ENCODE measurements at places on chromosomes 4 and X.

DNA sequence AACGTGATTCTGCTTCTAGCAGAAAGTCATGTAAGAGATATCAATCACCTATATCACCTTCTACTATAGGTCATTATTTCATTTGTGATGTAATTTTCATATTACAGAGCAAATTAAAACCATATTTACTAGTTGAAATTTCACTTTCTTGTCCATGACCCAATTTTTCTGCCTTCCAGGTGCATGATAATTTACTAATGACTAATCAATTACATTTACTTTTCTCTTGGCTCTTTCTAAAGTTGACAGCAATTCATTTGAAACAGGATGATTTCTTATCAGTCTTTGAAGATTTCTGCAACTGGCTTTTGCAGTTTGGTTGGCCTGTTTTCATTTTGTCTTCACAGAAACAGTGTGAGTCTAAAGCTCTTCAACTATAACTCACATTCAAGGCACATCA is 81.4 kb downstream of the ZAR1 start:
- DNase-seq: no peak

DNA sequence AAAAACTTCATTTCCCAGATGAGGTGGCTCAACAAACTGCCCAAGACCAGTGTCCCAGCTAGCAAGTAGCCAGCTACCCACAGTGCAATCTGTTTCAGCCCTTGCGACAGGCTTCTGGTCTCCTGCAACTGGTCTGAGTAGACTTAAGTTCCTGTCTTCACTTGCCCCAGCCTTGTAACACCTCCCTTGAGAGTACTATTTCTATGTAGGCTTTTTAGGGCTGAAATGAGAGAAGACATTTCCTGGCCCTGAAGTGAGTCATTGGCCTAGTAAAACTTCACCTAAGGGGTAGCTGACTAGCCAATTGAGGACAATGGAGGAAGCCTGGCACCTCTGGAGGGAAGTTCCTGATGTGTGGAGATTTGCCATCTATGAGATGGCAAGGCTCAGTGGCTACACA is 80.1 kb upstream of the STIM2 start:
- DNase-seq: no peak

DNA sequence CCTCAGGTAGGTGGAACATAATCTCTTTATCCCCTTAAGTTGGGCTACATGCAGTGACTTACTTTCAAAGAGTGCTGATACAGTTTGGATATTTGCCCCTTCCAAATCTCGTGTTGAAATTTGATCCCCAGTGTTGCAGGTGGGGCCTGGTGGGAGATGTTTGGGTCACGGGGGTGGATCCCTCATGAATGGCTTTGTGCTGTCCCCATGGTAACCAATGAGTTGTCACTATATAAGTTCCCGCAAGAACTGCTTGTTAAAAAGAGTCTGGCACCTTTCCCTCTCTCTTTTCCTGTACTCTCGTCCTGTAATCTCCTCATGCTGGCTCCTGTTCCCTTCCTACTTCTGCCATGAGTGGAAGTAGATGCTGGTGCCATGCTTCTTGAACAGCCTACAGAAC is 71.3 kb downstream of the GLRA3 start:
- DNase-seq: no peak

DNA sequence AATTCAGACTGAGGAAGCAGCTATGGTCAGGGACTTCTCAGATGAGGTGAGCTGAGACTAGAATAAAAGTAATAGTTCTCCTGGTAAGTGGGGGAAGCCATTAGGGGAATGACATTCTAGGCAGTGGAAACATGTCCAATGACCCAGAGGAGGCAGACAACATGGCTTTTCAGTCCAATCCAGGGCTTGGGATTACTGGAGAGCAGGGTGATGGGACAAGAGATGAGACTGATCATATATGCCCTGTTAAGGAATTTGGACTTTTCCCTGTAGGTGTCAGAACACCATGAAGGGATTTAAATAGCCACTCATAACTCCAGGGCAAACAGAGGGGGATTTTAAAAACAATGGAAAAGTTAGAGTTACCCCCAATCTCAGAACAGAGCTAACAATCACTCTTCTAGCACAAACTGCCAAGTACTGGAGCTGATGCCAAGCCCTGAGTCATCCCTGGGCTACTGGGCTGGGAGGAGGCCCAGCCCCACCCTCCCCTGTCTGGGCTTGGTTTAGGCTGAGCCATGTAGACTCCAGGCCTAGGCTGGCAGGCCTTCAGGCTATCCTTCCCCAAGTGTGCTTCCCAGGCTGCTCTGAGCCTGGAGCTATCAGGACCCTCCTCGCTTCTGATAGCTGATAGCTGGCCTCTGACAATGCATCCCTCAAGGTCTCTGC is 22.7 kb upstream of the MSN start:
- no peak for DNase-seq

- no peak for DNase-seq
These were observed at the start of gene TRIM61 for GRCh38 chr4:164977243-164978164. TRIM61 (minus strand) TSS chr4:164977657; CDS start chr4:164970002, 7,655 bp downstream.

GRCh38 chr4:99868126-99868596 is 26.1 kb downstream of the LAMTOR3 start:
- no peak for DNase-seq

GRCh38 chr4:151087467-151087866 is 12.0 kb upstream of the RPS3A start:
- DNase-seq: no peak

DNA sequence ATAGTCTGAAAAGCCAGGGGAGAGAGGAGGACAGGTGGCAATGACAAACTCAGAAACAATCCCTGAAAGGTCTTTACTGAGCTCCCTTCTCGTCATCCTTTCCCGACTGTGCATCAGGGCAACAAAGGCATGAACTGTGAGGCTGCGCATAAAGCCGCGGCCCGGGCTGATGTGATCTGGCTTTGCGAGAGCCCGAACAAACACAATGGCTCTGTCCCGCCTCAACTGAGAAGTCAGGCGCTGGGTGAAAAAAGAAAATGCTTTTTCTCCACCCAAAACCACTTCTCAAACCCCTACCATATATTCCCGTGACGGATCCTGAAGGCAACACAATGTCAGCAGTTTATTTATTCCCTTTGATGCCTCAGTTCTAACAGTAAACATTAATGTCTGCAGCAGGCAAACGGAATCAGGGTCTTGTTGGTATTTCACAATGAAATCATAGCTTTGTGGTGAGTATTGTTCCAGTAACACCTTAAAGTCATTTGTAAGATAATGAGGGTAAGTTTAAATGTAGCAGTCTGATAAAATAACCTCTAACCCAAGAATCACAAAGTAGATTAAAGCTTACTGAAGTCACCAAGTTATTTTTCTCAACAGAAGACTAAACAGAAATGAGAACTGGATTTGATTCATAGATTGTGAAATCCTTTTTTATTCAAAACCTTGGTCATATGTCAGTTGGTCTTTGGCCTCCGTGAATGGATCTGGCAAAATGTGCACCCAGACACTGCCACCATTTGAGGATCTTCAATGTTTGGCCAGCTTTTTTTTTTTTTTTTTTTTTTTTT is 67.4 kb downstream of the APBB2 start:
- DNase-seq: no peak

All from NCI-H1694 (cell line).